ENCODE measurements at places on chromosomes 2 and 18.

- no peak for DNase-seq
Observed at GRCh38 chr2:62744603-62745002, 39.1 kb downstream of the EHBP1 start.

- DNase-seq: no peak
Observed at GRCh38 chr2:73952499-73953446, 26.1 kb downstream of the DGUOK start.

DNA sequence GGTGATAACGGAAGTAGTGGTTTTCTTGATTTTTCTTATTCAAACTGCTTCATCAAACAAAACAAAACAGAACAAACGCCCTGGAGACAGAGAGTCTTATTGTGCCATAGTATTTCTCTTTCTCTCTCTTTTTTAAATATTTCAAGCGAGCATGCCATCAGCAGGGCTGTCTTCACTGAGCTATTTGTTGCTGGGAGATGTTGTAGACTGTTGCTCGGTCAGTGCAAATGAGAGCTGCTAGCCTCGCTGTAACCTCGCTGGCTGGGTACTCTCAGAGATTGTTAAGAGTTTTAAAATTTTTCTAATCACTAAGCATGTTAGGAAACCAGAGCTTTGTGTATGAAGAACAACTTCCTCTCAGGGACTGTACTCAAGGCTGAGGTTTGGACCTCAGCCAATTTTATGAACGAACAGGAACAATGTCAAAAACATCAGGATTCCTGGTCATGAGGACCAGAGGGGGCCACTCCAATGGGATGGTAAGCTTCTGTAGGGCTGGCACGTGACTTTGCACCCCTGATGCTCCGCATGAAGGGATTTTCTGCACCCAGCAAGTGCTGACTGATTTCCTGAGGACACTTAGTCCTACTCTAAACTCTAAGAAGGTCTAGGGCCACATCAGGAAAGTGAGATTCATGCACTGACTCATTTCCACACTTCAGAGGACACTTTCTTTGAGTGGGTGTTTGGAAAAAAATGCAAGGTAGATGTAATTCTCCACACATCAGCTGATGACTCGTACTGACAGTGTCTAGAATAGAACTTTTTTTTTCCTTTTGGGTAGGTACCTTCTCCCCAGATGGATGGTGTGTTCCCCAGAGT lies 59.8 kb upstream of the IL1R1 start:
- no peak for DNase-seq

DNA sequence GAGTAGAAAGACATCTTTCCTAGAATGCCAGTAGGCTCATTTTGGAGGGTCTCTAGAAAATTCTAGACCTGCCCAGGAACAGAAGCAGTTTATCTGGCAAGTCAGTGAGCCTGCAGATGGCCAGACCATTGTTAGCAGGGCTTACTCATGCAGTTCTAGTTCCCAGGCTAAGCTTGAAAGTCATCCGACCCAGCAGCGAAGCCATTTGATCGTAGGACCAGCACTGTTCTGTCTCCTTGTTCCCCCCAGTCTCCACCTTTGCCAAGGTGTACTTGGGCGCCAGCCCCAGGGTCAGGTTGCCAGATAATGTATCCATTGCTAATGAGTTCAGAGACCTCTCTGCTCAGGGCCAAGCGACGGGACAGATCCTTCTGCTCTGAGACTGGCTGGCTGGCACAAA lies 70.1 kb downstream of the EPAS1 start:
- DNase-seq: no peak

DNA sequence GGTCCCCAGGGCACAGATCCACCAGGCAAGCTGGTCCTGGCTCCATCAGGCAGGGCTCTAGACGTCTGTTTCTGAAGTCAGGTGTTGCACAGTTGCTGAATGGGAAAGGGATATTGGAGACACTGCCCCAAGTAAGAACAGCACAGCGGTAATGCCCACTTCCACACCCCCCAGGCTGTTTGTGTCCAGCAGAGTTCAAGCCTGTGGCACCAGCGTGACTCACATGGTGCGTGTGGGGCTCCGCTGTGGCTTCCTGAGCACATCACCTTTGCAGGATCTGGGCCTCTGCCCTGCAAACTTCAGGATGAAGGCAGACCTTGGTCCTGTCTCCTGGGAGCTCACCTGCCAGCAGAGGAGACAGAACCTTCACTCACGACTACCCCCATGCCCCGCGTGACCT lies 203.3 kb downstream of the TFCP2L1 start:
- DNase-seq: no peak

DNA sequence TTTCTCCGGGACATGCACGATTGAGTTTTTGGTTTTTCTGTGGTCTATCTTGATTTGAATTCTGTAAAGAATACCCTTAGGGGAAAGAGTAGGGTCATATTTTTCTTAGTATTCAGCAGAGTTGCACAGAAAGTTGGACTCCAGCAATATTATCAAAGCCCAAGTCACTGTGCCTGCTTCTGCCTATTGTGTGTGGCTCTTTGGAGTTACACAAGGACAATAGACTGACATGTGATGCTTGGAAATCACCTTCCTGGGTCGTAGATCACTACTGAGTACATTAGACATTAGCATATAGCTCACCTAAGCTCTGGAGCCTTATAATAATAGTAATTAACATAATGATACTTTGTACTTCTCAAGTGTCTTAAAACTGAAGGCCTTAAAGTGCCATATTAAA lies 238.8 kb upstream of the FOSL2 start:
- DNase-seq: no peak

DNA sequence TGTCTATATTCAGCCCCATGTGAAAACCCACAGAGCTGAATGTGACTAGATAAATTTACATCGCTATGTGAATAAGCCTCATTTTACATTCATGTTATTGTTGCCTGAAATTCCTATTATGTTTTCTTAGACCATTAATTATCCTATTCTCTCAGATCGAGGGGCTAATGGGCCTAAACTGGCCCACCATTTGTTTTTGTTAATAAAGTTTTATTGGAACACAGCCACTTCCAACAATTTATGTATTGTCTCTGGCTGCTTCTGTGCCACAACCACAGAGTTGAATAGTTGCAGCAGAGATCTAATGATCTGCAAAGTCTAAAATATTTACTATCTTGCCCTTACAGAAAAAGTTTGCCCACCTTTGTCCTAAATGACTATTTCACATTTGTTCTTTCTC lies 61.0 kb downstream of the KLHL14 start:
- no peak for DNase-seq

DNA sequence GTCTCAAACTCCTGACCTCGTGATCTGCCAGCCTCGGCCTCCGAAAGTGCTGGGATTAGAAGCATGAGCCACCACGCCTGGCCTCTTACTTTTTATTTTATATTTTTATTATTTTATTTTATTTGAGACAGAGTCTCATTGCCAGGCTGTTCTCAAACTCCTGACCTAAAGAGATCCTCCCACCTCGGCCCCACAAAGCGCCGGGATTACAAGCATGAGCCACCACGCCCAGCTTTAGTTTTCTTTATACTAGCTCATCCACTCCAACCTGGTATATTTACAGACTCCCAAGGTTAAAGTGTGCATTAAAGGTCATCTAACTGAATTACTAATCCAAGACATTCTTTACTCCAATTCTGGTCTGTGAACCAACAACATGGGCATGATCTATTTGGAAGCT lies 26.8 kb downstream of the ATAD2B start:
- DNase-seq: no peak

DNA sequence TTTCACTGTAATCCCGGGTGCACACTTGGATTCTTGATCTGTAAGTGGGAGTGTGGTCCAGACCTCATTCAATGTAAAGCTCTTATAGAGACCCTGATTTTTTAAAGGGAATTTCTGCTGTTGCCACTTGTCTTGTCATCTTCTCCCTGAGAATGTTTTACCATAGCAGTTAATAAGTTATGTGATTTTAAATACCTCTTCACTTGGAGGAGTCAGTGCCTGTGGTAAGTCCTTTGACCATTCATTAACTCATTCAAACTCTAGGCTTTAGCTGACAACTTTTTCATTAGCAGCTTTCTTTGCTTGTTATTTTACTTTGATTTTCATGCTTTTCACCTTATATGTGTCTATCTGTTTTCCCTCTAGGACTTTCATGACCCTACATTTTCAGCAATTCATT lies 51.3 kb downstream of the FMNL2 start:
- no peak for DNase-seq

GRCh38 chr2:206392118-206392517 lies 51.2 kb upstream of the ADAM23 start:
- DNase-seq: no peak

GRCh38 chr2:129443235-129443864 lies 536.1 kb upstream of the RAB6C start:
- DNase-seq: no peak

- no peak for DNase-seq
Observed at GRCh38 chr2:75959724-75960471, 249.2 kb upstream of the GCFC2 start.

DNA sequence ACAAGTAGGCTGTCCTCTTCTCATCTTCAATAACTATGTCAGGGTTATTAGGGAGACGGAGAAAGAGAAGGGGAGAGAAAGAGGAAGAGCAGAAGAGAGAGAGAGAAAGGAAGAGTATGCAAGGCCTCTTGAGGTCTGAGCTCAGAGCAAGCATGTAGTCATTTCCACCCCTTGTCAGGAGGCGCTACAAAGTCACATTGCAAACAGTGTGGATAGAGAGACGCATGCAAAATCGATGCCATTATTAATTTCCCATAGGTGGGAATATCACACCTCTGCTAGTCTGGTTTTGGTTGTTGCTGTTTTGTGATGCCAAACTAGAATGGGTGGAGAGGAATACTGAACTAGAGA lies 24.2 kb upstream of the SERPINE2 start:
- DNase-seq: no peak

DNA sequence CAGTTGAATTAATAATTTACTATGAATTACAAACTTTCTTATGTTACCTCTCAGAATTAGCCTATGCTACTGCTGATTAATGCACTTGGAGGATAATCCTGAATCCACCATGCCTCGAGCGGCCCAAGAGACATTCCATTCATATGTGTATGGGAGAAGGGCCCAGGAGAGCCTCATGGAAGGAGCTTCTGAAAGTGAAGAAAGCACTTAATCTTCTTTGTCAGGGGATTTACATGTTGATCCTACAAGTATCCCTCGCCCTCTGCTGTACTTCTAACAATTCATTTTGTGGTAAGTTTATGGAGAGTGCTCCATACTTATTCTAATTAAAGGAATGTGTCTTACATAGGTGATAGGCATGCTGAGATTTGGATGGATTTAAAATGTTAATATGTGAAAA lies 1189.1 kb upstream of the NXPH2 start:
- DNase-seq: no peak

DNA sequence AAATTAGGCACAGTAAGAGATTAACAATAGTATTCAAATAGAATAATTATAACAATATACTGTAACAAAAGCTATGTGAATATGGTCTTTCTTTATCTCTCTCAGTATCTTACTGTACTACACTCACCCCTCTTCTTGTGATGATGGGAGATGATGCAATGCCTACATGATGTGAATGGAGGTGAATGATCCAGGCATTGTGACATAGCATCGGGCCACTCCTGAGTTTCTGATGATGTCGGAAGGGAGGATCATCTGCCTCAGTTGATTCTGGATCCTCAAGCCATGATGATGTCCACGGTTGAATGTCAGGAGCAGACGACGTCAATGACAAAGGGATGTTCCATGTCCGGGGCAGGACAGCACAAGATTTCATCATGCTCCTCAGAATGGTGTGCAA lies 268.3 kb upstream of the MGAT5 start:
- no peak for DNase-seq

DNA sequence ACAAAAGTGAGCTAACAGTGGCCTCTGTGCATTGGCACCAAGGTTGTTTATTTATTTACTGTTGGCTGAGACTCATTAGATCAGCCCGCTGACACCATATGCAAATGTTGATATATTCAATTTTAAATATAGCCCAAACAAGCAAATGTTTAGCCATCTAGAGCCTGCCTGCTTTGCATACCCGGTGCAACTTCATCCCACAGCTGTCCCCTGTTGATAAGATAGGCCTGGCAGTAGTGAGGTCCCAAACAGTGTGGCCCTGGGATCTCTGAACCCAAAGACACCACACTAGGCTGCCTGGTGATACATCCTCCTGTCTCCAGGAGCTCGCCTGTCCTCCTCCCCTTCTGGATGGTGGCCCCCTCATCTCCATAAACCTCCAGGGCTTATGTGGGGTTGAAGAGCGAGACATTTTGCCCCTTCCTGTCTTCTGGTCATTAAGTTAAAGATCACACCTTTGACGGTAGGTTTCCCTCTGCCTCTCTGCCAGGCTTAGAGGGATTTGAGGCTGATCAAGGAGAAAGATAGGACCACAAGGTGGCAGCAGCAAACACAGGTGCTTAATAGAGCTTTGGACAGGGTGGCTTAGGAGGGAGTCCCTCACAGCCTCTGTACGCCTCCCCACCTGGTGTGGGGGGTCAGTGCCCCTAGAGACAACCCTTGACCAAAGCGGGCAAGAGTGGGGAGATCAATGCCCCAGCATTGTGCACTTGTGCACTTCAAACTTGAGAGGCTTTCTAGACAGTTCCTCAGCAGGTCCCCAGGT lies 23.7 kb upstream of the MYO5B start:
- no peak for DNase-seq

GRCh38 chr2:205708231-205708631 lies 25.9 kb downstream of the NRP2 start:
- no peak for DNase-seq

DNA sequence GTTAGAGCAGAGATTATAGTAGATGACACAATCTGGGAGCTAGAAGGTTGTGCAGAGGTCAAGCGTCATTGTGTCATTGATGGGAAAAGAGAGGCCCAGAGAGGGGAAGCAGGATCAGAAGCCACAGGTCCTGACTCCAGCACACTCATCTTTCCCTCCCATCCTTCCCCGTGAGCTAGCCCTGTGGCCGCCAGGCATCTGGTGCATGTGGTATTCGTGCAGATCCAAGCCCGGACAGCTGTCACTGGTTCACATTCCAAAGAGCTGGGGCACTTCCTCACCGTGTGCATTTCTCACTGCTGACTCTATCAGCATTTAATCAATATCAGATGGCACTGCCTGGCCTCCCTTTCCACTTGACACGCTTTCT lies 94.1 kb upstream of the THOC1 start:
- no peak for DNase-seq

- no peak for DNase-seq
Observed at GRCh38 chr2:221581986-221582385, 9.9 kb upstream of the EPHA4 start.

DNA sequence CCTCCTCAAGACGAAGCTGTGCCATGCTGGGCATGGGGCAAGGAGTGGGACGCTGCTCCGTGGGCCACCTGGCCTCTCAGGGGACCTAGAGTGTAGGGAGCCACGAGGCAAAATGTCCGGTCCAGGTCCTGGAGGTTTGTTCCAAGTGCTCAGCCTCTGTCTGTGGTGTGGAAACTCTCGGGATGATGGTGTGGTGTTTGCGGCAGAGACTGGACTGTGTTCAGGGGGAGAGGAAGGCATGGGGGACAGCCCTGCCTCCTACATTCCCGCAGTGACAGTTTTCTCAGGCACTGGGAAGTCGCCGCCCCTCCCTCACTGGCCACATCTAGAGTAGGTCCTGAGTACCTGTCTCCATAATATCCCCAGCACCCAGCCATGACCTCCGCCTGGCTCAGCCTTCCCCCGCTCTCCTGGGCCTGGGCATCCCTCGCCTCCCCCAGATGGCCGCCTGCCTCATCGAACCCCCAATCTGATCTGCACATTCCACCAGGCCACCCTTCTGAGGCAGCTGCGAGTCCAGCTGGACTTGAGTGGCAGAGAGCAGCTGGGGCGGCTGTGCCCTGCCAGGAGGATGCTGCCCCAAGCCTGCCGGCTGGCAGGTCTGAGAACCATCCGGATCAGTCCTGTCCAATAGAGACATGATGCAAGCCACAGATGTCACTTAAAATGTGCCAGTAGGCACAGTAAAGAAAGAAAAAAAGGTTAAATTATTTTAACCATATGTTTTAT lies 6.2 kb downstream of the KCNIP3 start:
- no peak for DNase-seq

- no peak for DNase-seq
Observed at GRCh38 chr2:159201360-159202063, 85.0 kb downstream of the WDSUB1 start.
